Panc1 (cell line): ENCODE measurements at places on chromosomes 7 and 10.

DNA sequence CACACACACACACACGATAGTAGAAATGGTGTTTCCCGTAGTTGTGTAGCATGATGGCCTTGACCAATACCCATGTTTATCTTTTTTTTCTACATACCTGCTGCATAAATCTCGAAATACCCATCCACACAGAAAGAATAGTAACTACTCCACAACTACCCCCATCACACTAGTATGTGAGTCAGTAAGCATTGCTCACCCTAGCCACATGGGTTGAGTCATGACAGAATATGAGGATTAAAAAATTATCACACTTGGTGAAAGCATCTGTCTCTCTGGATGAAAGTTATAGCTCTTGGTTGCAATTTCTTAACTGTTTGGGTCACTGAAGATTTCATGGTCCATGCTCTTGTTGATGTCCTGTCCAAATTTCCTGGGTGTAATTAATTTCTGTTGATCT lies 103.4 kb upstream of the MDFIC start:
- DNase-seq: peak; percentile 20

GRCh38 chr10:129816656-129817045 lies 147.4 kb downstream of the EBF3 start:
- no peak for DNase-seq

DNA sequence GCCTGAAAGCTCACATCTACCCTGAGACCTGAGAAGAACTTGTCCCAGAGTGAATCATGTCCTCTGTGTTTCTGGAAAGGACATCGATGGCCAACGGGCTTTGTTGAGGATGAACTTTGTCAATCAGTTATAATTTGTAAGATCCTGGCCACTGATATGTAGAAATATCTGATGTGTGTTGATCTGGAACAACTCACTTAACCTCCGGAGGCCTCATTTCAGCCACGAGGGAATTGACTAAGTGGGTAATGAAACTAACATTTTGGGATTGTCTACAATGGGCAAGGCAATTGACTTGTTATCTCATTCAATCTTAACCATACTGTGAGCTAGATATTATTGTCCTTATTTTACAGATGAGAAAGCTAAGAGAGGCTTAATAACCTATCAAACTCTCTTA lies 468.1 kb upstream of the NRP1 start:
- DNase-seq: no peak

DNA sequence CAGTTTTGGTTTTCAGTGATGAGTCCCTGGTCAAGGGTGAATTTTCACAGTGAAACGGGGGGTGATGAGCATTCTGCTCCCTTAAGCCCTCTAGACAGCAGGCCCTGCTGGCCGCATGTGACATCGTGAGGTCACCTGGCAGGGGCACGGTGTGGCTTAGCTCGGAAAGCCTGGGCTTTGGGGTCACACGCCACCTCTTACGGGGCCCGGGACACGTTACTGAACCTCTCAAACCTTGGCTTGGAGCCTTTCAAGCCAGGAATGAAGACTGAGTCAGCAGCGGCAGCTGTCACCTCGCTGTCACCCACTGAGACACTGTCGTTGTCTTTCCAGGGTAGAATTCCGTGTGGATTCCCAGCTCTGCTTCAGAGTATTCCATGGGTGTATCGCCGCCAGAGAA lies 4.1 kb downstream of the GET4 start:
- no peak for DNase-seq

GRCh38 chr7:69219381-69219780 lies 378.9 kb upstream of the AUTS2 start:
- no peak for DNase-seq

GRCh38 chr7:28112012-28112411 lies 68.6 kb downstream of the JAZF1 start:
- no peak for DNase-seq

- no peak for DNase-seq
Observed at GRCh38 chr10:26199841-26200240, 16.7 kb upstream of the GAD2 start.

- no peak for DNase-seq
Observed at GRCh38 chr7:102417105-102417504, 16.3 kb upstream of the ORAI2 start.

DNA sequence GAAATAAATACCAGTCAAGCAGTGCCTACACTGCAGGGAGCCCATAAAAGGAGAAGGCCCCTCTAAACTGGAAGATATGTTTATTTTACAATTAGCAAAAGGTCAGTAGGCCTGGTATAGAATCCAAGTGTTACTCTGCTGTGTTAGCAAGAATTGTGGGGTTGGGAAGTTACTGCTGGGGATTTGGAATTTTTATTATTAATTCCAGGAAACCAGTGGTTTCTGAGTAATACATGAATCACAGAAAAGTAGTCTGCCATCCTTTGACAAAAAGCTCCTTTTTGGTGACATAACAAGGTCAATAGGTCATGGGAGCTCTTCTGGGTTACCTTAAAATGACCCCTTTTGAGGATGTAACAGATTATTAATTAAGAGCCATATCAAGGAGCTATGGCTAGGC lies 67.4 kb downstream of the ZNF92 start:
- DNase-seq: no peak

GRCh38 chr7:11228515-11228914 lies 254.8 kb downstream of the PHF14 start:
- no peak for DNase-seq

DNA sequence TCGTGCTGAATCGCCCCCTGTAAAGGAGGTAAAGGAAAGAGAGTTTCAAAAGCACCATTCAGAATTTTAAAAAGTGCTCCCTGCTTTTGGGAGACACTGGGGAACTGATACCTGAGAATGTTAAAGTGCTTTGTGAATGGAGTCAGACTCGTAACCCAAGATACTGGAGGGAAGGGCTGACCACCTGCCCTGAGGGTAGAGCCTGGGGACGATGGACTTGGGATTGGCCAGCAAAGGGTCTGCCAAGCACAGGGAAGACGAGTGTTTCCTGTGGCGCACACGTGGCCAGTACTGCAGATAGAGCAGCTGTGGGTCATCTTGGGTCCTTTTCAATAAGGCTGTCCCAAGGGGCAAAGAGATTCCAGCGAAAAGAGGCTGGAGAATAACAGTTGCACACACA lies 1284.1 kb upstream of the AUTS2 start:
- no peak for DNase-seq

DNA sequence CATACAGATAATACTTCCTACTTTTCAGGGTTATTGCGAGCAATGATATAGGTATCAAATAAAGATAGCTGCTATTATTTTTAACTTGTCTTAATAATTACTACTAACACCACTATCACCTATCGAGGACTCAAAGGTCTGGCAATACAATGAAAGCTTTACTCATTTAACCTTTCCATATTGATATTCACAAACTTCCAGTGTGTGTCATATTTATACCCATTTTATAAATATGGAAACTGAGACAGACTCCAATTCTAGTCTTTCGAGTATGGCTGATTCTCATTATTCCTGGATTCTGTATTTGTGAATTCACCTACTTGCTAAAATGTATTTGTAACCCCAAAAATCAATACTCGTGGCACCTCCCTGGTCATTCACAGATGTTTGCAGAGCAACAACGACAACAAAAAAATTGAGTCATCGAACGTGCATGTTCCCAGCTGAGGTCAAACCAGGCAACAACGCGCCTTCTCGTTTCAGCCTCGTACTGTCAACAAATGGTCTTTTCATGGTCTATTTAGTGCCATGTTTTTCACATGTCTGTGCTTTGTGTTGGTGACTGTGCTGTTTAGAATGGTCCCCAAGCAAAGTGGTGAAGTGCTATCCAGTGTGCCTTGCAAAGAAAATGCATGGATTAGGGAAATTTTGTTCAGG lies 51.7 kb downstream of the SMURF1 start:
- DNase-seq: no peak

DNA sequence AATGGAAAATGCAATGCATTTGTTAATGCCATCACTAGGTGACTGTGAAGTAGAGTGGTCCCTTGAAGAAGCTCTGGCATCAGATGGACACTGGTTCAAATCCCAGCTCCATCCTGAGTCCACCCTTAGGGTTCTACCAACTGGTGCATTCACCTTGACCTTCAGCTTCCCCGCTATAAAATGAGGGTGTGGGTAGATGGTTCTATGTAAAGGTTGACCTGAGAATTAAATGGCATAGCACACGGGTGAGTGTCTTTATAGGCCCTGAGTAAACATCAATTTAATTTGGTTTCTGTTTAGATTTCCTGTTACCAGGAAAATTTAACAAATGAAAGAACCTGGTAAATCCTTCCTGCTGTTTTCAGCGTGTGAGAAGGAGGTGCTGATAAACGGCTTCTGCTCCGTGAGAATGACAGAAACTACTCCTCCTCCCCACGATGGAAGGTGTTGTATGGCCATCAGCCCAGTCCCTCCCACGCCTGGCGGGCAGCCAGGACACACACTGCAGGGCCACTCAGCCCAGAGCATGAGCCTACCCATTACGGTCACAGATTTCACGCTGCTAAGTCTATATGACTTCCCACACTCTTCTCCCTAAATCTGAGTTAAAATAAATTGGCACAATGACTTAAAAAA lies 210.1 kb downstream of the TNS3 start:
- DNase-seq: no peak

- no peak for DNase-seq
Observed at GRCh38 chr10:31404640-31405039, 85.6 kb downstream of the ZEB1 start.

GRCh38 chr7:44637788-44638594 lies 31.6 kb downstream of the OGDH start:
- peak; percentile 56 for DNase-seq

DNA sequence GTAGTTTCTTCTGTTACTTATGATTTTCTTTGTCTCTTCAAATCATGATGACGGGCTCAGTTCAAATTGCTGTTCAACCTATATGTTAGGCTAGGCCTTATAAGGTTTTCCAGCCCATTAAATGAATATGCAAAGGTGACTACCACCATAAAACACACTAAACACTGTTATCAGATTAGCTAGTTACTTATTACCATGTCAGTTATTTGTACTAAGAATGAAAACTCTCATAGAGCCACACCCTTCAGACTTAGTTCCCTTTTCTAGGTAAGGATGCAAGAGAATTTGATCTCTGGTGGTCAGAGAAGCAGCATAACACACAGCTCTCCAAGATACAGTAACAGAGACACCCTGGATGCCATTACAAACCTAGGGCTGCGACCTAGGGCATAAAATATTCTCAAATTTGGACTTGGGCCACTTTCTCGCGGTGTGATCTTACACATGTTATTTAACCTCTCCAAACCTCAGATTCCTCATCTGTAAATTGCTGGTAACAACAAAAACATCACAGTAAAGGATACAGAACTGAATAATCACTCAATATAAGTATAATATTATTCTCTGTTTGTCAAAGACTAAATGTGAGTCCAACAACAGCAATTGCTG lies 35.6 kb downstream of the ANKMY2 start:
- DNase-seq: no peak

- DNase-seq: no peak
Observed at GRCh38 chr10:93420091-93420490, 62.0 kb downstream of the MYOF start.

DNA sequence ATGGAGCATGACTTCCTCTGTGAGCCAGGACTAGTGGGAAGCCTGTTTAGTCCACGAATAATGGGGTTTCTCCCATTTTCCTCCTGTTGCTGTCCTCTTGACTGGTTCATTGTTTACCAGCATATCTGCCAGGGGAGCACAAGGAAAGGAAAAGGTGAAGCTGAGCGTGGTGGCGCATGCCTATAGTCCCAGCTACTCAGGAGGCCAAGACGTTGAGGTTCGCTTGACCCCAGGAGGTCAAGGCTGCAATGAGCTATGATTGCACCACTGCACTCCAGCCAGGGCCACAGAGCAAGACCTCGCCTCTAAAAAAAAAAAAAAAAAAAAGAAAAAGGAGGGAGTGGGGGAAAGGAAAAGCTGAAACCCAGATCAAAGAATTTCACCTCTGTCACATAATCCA lies 5.8 kb upstream of the IL2RA start:
- no peak for DNase-seq

- no peak for DNase-seq
Observed at GRCh38 chr10:18437486-18437885, 213.9 kb downstream of the NSUN6 start.

- no peak for DNase-seq
Observed at GRCh38 chr7:151838861-151839381, 38.0 kb downstream of the PRKAG2 start.

- DNase-seq: no peak
Observed at GRCh38 chr10:114783686-114784085, 37.9 kb upstream of the FHIP2A start.

DNA sequence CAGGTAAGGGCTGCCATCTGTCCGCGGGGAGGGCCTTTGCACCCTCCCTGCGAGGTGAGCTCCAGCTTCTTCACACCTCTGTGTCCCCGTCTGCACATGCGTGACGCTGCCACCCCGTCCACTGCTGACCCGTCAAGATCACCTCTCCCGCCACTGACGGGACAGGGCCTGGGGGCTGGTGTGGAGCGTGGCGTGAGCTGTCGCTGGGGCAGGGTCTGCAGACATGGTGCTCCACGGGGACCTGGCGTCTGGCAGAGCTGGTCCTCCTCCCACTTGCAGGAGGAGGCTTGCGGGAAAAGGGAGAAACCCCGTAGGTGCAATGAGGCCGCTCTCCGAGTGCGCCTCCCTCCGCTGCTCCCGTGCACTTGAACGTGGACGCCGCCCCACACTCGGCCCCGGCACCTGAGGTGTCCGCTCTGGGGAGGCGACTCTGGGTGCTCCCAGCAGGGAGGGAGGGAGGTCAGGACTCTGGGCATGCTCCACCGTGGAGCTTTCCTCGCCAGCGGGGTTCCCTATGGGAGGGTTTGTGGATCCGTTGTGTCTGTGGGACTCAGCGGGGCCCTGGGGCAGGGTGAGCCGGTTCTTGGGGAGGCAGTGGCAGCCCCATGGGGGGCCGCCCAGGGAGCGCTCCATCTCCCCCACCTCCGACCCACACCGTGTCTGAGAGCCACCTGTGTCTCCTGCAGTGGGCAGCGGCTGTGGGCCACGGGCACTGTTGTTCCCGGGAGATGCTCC lies 17.6 kb upstream of the DPYSL4 start:
- no peak for DNase-seq

- DNase-seq: no peak
Observed at GRCh38 chr7:155515318-155515717, 31.0 kb downstream of the CNPY1 start.

DNA sequence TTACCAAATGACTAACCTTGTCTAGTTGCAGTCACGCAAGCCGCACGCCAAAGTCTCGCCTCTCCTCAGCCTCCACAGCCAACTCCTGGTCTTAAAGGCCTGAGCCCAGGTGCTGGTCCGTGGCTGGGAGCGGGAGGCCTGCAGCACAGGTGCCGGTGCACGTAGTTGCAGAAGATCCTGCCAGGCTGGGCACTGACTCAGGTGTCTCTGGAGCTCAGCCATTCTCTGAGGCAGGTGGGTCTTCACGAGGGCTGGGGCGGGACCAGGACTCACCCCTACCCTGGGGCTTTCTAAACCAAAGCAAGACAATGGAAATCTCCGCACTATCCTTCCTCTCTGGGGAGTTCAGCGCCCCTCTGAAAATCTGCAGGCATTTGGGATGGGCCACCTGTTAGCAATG lies 216.4 kb downstream of the MLLT10 start:
- DNase-seq: no peak

GRCh38 chr7:149462101-149462520 lies 1.2 kb upstream of the ZNF777 start:
- no peak for DNase-seq

DNA sequence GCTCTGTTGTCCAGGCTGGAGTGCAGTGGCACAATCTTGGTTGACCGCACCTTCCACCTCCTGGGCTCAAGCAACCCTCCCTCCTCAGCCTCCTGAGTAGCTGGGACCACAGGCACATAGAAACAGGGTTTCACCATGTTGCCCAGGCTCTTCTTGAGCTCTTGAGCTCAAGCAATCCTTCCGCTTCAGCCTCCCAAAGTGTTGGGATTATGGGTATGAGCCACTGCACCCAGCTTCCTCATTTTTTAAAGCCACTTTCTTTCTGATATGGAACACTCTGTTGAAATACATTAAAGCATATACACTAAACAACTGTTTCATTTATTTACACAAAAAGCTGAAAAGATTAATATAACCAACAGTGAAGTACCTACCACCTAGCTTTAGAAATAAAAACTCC lies 117.2 kb downstream of the CLEC2L start:
- no peak for DNase-seq
